ENCODE measurements at places on chromosomes 1 and 21. TPM values are rescaled to one million over a fixed set of nuclear protein-coding genes. Genes with fewer than 3 reads are reported as not detected.

Gene ITLN2
- total RNA-seq, result not detected

Gene FGR
- total RNA-seq, result not detected

Gene SYT14
- not detected for total RNA-seq

Gene NPHP4
- 7.8 TPM for total RNA-seq

Gene IVL
- total RNA-seq, result not detected

Gene MXRA8
- total RNA-seq, result 139 TPM

Gene ZNF695
- total RNA-seq, result 1.9 TPM

Gene HHIPL2
- total RNA-seq, result 1.1 TPM

Gene IFI44
- total RNA-seq, result 5.8 TPM

Gene LCE3B
- not detected for total RNA-seq

Gene LAPTM5
- total RNA-seq, result 0.72 TPM

Gene HMGCL
- 31.8 TPM for total RNA-seq

Gene USH2A
- not detected for total RNA-seq

Gene TMEM269
- not detected for total RNA-seq

Gene TNFSF4
- 5.3 TPM for total RNA-seq

Gene CAMK2N1
- 5.4 TPM for total RNA-seq

Gene IL10RB
- total RNA-seq, result 36.9 TPM

Gene THEM4
- total RNA-seq, result 10.4 TPM

Gene SERPINC1
- not detected for total RNA-seq

Gene PRR9
- total RNA-seq, result not detected

Gene SLAMF7
- not detected for total RNA-seq

Gene PAPPA2
- total RNA-seq, result 2.5 TPM

Gene FNDC5
- total RNA-seq, result 0.16 TPM

Gene CD48
- total RNA-seq, result not detected

Gene PTBP2
- total RNA-seq, result 6.2 TPM

Gene FAM163A
- total RNA-seq, result not detected

Gene JAM2
- 0.65 TPM for total RNA-seq

Gene LRRC39
- total RNA-seq, result 0.18 TPM
